ENCODE measurements at places on chromosomes 6 and 20. TPM values are rescaled to one million over a fixed set of nuclear protein-coding genes. Genes with fewer than 3 reads are reported as not detected.

Gene PBOV1
- not detected for total RNA-seq

Gene PCSK2
- total RNA-seq: not detected

DNA sequence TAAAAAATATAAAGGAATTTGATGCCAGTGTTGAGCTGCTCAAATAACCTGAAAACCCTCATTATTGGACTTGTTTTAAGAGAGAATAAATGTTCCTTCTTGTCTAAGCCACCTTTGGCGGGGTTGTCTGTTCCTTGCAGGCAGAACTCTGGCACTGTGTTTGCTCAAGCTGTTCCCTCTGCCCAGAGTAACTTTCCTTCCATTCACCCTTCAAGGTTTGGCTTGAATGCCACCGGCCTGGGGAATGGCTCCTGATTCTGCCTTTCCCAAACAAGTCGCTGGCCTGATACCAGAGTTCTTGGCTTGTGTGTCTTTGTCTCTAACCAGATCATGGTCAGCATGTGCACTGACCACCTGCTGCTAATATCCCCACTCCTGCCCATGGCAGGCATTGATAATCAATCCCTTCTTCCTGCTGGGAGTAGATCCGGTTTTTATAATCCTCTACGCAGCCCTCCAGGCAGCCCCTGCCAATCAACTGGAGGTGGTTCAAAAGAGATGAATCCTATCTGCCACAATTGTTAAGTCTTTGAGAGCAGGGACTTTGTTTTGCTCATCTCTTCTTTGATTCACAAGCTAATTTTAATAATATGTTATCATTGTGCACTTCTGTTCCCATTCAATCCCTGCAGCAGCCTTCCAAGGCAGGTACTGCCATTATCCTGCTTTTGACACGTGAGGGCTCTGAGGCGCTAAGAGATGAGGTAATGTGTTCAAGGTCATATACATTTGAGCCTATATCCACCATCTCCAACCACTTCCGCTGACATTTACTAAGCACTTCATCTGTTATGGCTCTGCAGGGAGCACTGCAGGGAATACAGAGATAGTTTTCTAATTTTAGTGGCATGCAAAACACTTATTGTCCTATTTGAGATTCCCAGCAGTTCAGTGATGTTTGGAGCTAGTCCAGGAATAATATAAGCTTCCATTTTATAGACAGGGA, 3.1 kb upstream of the CCM2L start:
- no peak for DNase-seq

DNA sequence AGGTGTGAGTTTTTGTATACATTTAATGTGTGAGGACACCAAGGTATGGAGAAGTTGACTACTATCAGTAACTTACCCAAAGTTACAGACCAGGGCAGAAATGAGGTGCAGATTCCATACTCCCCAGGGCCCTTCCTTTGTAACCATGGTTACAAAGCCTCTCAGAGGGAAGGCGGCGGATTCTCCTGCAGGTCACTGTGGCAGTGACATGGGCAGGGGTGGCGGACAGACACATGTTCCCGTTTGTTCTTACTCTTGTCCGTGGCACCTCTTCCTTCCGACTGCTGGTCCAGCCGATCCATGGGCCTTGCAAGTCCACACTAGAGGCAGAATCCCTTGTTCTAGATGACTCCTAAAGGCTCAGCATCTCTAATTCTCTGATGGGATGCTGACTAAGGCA, 43.0 kb downstream of the PDYN start:
- DNase-seq: no peak
